Osteoblast (primary cell): ENCODE measurements at places on chromosomes 4 and X. TPM values are rescaled to one million over a fixed set of nuclear protein-coding genes. Genes with fewer than 3 reads are reported as not detected.
A peak's percentile ranks its signal among the peaks of the same experiment; 100 is the strongest.

Gene VCX2
- total RNA-seq = not detected in 2 replicates

- no peak for DNase-seq
Observed at GRCh38 chr4:26529479-26529878, 39.2 kb upstream of the CCKAR start.

GRCh38 chr4:140136509-140136908 lies 17.5 kb downstream of the MAML3 start:
- peak; percentile 87 for DNase-seq

Gene APLN
- total RNA-seq = 0.29 and 0.72 TPM in 2 replicates

GRCh38 chrX:20037186-20037585 lies 46.3 kb upstream of the BCLAF3 start:
- no peak for DNase-seq

GRCh38 chr4:45358573-45359506 lies 632.5 kb upstream of the GNPDA2 start:
- DNase-seq = no peak

DNA sequence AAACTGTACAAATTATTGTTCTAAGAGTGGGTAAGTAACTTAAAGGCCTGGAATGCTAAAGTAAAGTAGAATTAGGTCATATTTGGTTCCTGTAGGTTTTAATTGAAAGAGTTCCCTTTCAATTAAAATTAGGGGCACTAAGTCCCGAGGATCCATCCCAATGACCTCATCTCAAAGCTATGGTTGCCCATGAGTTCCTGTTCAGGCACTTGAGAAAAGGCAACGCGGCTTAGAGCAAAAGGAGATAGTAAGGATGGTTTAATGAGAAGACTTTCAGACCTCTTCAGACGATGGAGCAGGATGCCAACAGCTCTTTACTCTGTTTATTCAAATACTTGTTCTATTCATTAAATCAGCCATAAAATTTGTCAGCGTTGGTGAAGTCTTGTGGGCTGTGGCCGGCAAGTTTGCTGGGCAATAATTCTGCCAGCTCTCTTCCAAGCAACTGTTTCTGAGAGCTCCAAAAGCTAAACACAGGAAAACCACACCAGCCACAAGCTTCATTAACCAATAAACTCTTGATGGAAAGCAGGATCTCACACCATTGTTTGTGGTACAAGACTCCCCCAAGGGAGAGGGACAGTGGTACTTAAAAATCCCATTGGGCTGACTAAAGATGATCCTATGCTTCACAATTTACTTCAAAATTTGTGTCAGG lies 167.4 kb downstream of the COL4A6 start:
- DNase-seq = no peak

GRCh38 chr4:185437809-185438208 lies 12.0 kb upstream of the UFSP2 start:
- DNase-seq = no peak

GRCh38 chrX:118187100-118187499 lies 70.5 kb upstream of the KLHL13 start:
- DNase-seq = no peak

GRCh38 chrX:15293451-15293850 lies 22.0 kb downstream of the ASB11 start:
- no peak for DNase-seq

- no peak for DNase-seq
Observed at GRCh38 chr4:123662827-123663226, 266.2 kb downstream of the SPRY1 start.

DNA sequence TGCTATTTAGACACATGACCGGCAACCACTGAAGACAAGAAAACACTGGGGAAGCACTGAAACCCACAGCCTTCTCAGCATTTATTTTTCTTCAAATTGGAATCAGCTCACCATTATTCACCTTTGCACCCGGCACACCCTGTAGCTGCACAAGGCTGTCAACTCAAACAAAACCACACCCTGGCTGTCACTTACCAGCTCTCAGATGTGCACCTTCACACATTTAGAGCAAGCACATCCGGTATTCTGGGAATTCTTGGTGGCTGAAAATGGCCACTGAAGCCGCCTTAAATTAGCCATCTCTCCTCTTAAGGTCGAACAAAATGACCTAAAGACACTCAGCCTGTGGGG lies 5.9 kb downstream of the ZFYVE28 start:
- peak; percentile 89 for DNase-seq

- DNase-seq = peak; percentile 82
Observed at GRCh38 chrX:70196961-70197720, 19.9 kb downstream of the DGAT2L6 start.

- DNase-seq = no peak
Observed at GRCh38 chr4:88962396-88962795, 94.6 kb downstream of the FAM13A start.

DNA sequence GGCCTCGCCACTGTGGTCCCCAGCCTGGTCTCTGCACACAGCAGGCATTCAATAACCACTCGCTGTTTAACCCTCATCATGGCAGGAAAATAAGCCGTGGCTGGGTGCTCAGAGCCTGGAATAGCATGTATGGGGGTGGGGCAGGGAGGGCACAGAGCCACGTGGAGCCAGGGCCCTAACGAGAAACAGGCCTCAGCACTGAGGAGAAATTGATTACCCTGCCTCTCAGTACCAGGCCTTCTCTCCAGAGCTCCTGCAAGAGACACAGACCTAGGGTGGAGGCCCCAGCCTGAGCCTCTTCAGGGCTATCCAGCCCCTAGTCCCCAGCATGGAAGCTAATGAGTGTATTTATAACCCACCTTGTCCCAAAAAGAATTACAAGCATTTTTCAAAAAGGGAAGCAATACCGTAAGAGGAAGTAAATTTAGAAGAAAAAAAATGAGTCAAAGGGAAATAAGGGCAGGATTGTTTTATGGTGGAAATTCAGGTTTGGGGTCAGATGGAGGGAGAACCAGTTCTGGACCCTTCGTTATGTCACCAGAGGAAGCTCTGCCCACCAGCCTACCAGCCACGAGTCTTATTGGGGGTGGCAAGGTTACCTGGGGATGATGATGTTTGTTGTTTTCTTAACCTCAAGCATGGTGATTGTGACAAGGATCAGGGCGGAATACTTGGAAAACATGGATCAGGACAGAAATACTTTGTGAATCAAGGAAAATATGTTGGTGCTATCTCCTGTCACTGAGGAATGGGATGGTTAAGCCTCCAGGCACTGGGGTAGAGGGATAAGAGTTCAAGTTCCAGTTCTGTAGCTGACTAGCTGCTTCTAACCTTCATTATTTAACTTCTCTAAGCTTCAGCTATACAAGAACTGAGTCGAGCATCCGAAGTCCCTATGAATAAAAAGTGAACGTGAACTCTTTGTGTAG lies 101.9 kb upstream of the RBPJ start:
- DNase-seq = peak; percentile 62

DNA sequence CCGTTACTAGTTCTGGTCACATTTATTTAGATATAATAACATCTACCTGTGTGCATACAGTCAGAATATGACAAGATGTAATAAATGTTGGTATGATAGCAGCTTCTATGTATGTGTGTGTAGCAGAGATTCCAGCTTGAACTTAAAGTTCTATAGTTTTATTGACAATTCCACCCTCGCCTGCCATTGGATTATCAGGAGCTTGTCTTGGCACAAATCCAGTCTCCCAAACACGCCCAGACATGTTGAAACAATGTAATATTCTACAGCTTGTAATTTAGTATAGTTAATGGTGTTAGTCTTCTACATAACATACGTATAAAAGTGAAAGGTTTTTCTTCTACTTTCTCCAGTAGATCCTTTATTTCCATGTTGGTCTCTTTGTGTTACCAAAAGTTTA lies 44.4 kb downstream of the BBS12 start:
- no peak for DNase-seq

- no peak for DNase-seq
Observed at GRCh38 chr4:79757600-79757999, 315.4 kb downstream of the ANTXR2 start.

- no peak for DNase-seq
Observed at GRCh38 chr4:150136481-150136880, 58.2 kb downstream of the DCLK2 start.

Gene ASB5
- 0.29 and 1.1 TPM in 2 replicates for total RNA-seq

DNA sequence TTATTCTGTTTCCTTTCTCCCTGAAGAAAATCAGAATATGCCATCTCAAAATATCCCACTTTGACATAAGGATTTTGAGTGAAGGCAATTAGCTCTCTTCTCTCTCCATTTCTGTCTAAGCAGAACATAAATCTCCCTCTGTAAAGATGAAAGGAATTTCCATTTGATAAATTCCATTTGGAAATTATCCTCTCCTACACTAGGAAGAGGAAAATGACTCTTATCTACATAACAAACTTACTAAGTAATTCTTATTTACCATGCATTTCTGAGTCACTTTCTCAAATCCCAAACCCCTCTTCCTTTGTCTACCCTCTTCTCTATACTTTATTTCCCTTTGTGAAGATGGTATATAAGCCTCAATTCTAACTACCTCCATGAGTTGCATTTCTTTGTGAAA lies 11.4 kb downstream of the TBCK start:
- DNase-seq = no peak

DNA sequence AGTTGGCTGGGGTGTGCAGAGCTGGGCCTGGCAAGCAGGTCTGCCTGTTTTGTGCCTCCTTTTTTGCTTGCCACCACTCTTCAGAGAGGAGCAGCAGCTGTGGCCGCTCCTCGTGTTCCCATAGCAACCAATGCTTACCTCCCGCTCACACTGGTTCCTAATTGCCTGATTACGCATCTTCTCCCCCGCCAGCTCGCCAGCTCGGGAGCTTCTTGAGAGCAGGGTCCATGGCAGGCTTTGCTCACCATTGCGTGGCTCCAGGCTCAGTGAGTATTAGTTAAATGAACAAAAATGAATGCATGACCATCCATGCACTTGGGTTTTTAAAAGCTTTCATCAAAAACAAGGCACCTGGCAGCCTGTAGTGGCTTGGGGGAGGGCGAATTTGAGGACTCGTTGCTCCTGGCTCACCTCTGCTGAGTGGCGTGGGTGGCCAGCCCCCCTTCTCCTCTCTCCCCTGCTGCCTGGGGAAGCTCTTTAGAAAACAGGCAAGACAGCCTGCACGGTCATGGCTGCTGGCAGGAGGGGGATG lies 14.2 kb upstream of the PJA1 start:
- no peak for DNase-seq

DNA sequence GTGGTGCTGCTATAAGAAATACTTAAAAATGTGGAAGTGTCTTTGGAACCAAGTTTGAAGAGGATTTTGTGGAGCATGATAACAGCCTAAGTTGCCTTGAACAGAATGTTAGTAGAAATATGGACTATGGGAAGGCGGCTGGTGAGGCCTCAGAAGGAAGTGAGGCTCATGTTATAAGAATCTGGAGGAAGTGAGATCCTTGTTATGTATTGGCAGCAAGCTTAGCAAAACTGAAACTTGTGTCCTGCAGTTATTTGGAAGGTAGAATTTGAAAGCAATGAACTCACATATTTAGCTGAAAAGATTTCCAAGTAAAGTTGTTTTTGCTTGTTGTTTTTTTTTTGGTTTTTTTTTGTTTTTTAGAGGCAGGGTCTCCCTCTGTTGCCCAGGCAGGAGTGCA lies 13.6 kb upstream of the MED14 start:
- DNase-seq = no peak

Gene GAGE12F
- not detected in 2 replicates for total RNA-seq

DNA sequence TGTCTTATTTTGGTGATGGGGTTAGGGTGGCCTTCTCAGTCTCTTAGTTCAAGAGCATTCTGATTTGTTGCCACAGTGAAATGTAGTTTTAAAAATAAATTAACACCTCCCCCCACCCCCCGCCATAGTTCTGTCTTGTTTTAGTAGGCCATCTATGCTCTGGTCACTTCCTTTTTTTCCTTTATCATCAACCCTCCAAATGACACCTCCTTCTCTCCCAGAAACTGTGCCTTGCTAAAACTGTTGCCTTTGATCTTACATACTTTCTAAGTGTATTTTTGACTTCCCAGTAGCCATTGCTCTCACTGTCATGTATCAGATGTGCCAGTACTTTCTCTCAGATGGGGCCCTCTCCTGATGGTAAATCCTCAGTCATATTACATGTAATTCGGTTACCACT lies 14.5 kb upstream of the NDUFC1 start:
- DNase-seq = no peak
